ENCODE measurements at places on chromosomes 5 and 9.

GRCh38 chr5:6755941-6756340, 42.7 kb downstream of the TENT4A start:
- no peak for DNase-seq

GRCh38 chr9:75139201-75139600, 50.9 kb downstream of the OSTF1 start:
- DNase-seq, result no peak

DNA sequence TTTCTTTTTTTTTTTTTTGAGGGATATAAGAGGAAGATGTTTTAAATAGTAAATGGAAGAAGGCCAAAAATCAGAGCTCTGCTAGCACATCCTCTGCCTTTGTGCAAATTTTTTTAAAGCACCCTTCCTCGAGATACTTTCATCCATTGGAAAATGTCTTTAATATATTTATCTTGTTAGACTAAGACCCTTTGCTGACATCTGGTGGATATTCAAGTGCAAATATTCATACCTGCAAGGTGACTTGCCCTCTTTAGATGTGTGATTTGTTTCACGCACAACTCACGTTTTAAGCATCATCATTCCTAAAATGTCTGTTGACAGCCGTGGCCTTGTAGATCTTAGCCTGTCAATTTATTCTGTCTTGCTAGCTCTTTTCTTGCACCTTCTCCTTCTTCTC, 258.5 kb downstream of the AGTPBP1 start:
- DNase-seq, result no peak

DNA sequence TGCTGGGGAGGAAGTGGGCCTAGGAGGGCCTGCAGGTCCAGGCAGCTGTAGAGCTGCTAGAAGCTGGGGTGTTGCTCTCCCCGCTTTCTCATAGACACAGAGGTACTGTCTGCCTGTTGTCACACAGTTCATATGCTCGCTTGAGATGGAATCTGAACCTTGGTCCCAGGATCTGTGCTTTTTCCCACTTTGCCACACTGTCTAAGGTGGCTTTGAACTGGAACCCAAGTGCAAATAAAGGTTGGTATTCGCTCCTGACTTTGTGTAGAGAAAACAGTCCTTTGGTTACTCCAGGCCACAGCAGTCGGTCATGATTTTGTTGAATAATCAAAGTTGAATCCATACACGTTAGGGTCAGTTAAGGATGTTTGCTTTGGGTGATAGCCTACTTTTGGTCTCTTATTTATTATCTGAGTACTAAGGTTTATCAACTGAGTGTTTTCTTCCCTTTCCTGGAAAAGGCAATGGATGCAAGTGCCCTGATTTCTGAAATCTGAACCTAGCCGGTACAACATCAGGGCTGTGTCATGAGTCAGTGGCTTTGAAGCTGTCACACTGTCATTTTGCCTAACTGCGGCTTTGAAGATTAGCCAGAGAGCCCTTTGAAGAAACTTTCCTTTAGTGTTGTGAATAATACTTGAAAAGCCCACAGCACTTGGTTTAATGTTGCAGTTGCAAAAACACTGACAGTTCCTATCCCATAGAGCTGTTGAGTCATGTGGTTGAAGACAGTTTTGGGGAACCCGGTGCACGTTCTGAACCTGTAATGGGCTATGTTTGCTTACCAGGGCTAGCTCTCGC, 41.3 kb downstream of the HABP4 start:
- no peak for DNase-seq

DNA sequence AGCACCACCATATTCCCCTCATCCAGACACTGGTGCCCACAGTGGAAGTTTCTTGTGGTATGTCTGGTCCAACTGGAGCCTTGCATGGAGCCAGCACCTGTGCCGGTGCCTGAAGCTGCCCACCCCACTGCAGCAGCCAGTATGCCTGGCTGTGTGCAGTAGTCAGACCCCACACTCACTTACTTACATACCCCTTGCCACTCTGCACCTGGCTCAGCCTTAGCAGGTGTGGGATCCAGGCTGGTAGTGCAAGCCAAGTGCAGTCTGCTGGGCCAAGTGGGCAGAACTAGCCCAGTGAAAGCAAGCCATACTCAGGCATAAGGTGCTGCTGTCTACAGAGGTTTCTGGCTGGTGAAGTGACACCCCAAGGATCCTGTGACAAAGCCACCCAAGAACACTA, 871.4 kb upstream of the C9orf72 start:
- DNase-seq, result no peak

GRCh38 chr5:123180178-123180577, 91.1 kb downstream of the PRDM6 start:
- no peak for DNase-seq

- DNase-seq, result no peak
These were observed 47.5 kb downstream of the ADRB2 start for GRCh38 chr5:148873690-148874485.

DNA sequence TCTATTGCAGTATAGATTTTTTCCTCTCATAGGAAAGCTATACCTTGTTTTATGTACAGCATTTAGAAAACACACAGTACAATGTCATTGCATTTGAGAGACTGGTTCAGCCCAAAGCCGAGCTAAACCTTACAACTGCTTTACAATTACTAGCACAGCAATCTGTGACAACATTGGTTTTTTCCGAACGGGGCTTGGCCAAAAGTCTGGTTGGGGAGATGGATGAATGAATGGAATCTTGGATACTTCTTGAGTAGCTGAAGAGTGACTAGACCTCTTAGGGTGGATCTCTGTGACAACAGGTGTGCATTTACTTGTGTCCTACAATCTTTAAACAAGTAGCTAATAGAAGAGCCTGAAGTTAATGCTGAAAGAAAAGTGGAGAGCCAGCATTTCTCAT, 1.2 kb downstream of the SGCD start:
- DNase-seq, result no peak

- no peak for DNase-seq
These were observed at the start of gene PALM2AKAP2 for GRCh38 chr9:109779711-109780452. Gene PALM2AKAP2, plus strand, starts transcription at chr9:109780198. Its CDS starts 291 bp downstream, at chr9:109780489.

DNA sequence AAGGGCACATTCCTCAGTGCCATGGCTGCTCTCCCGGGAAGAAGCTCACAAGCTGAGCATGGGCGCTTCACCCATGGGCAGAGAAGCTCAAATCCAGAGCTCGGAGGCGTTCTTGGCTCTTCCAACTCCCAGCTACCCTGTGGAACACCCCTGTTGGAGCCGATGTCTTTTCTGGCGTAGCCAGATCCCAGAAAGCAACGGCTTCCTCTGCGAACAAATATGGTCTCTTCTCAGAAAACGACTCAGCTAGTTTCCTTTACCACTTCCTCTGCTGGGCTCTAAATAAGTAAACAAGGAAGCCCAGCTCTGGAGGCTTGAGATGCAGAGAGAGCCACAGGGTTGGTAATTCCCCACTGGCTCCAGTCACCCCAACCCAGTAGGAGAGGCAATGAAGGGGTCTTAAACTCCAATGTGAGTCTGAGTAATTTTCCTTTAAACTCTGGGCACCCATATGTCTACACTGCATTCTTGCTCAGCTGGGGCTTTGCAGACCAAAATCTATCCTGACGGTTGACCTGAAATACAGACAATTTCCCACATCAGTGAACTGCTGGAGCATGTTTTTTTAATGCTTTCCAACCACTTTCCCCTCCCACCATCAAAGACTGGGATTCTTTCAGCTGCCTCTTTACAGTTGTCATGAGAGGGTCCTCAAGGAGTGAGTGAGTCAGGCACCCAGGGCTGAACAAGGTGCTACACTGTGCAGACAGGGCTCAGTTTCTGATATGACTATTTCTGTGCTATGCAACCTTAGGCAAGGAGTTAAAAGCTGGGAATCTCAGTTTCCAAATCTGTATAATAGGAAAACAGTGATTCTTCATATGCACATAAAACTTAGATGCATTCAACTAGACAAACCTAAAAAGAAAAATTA, at the start of gene LCP2:
TSS of gene LCP2 (minus strand) at position 189 of the 874 bp plus-strand sequence. CDS start at position 23, 166 bp downstream.
- no peak for DNase-seq

DNA sequence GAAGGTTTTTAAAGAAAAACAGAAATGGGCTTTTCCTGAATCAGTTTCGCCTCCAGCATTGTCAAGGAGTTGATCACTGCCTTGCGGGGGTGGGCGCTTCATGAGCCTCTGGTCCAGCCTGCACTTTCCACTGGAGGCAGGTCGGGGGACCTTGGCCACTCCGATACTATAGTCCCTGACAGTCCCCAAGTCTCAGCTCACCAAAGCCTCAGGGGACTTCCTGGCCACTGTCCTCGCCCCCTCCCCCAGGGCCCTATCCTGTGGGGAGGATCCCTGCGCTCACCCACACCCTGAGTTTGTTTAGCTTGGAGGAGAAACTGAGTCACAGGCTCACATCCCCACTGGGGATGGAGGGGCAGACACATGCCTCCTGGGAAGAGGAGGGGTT, 1.4 kb downstream of the SLC6A19 start:
- no peak for DNase-seq

DNA sequence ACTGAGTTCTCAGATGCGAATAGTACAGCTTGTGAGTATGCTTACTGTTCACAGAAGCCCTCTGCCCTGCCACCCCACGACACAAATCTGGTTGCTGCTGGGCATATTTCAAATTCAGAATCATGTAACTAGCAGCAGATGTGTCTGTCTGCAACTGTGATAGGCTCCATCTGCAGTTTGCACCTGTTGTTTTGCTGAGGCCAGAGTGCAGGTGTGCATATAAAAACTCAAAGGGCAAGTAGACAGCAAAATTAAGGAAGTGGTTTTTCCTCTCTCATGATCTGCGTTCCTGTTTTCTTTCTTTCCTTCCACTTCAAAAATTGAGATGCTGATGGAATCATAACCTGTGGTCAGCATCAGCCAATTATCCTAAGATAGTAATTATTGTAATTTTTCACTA, 1000.5 kb downstream of the PTPRD start:
- no peak for DNase-seq
